Stimulated activated CD8-positive, alpha-beta memory T cell treated with anti-CD3 and anti-CD28 coated beads, Interleukin-7, amount 100 ng/mL, for 24 hours (primary cell): ENCODE measurements at places on chromosomes 12 and 14.

DNA sequence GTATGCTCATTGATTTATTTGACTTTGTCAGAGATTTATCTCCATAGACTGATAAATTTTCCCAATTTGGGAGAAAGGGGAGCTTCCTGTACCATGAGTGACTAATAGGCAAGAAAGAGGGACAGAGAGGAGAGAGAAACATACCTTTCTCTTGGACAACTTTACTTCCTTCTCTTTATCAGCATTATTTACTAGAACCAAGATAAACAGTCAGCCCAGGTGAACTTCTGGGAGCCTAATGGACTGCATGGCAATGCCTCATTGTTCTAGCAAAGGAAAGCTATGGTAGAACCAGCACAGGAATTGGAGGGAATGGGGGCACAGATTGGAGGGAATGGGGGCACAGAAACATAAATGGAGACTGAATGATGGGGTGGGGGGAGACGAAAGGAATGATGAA lies 63.4 kb upstream of the STXBP6 start:
- DNase-seq, result no peak

DNA sequence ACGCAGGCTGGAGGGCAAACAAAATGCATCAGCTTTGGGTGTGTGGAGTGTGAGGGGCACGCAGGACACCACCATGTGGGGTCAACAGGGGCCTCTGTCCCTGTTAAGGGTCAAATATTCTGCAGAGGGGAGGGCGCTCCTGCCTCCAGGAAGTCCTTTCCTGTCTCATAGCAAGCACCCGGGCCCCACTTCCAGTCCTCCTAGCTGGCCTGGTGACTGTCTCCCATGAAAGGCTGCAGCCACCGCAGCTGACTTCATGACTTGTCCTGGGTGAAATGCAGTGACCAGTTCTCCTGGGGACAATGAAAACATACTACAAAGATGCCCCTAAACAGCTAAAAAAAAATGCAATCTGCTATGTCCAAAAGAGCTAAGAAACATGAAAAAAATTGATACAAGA lies 53.6 kb downstream of the LGMN start:
- no peak for DNase-seq

- no peak for DNase-seq
These were observed 235.3 kb downstream of the KSR2 start for GRCh38 chr12:117733549-117733805.

DNA sequence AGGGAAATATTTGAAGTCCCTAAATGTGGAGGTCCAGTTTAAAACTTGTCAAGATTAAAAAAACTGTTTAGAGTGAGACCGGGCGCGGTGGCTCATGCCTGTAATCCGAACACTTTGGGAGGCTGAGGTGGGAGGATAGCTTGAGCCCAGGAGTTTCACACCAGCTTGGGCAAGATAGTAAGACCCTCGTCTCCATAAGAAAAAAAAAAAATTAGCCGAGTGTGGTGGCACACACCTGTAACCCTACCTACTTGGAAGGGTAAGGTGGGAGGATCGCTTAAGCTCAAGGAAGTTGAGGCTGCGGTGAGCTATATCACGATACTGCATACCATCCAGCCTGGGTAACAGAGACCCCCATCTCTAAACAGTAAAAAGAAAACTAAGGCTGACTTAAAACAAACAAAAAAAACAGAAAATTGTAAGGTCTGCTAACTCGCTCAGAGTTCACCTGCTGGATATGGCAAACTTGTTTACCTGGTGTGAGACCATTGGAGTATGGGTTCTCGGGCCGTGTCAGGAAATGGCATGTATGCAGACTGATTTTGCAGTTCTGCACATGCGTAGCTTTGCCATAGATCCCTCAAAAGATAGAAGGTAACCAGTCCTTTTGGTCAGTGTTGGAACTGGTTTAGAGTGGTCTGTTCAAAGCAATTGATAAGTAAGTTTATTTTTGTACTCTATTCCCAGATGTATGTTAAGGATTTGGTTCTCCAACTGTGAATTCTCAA lies 2.1 kb downstream of the RNF10 start:
- no peak for DNase-seq

- no peak for DNase-seq
These were observed 97.9 kb upstream of the ATF1 start for GRCh38 chr12:50666023-50666422.

DNA sequence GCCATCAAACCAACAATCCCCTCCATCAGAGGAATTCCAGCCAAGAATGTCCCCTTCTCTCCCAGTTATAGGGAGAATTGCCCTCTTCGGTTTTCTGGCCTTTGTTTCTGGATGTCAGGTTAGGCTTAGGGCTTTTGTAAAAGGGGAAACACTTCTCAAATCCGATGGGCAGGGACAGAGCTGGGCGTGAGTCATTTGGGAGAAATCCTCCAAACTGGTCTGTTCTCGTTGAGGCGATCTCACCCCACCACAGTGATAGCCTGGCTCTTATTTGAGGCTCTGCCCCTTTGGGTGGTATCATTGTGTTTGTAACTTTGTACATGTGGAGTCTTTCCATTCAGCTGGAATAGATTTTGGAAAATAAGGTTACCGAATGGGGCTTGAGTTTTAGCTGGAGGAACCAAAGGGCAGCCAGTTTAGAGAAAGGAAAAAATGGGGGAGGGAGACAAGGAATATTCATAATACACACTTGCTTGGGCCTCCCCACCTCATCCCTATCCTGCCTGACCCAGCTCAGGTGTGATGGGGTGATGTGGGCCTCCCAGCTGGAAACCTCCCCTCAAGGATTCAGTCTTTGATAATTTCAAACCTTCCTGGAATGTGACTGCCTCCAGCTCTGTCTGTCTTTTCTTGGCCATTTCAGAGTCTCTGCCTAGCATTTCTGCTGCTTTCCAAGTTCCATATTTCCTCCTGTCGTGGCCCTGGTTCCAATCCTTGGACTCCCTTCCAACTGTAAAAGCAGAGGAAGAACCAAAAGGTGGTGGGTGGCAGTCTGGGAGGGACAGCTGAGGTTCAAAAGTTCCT lies 7.5 kb downstream of the HOXC4 start:
- no peak for DNase-seq

- no peak for DNase-seq
These were observed 286.0 kb downstream of the ZFP36L1 start for GRCh38 chr14:68506645-68507419.

DNA sequence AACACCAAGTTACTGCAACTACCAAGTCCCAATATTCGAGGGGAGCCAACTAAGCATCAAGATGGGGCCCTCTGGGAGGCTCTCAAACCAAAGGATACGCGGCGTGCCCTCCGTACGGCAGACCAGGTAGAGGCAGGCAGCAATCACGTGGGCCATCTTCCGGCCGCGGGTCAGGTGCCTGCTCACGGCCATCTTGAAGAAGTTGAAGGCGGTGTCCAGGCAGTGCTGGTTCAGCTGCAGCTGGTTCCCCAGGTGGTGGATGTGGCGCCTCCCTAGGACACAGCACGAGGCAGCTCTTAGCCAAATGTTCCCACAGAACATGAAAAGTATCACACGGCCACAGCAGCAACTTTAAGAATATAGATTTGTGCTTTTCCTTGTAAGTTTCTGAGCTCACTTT lies 24.3 kb downstream of the BTBD6 start:
- no peak for DNase-seq

DNA sequence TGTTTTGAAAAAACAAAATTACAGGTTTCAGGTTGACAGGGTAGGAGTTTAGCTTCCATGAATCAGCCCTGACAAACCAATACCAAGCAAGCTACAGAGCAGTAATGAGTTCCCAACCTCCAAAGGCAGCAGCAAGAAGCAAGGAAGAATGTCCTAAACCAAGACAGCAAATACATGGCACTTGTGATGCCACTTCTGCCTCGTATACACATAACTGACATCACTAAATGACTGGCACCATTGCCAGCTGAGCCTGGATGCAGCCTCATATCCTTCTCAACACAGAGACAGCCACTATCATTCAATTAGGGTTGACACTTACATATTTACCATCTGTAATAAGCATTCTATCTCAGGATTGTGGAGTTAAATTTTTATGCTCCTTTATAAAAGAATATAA lies 35.0 kb upstream of the MDM1 start:
- no peak for DNase-seq

DNA sequence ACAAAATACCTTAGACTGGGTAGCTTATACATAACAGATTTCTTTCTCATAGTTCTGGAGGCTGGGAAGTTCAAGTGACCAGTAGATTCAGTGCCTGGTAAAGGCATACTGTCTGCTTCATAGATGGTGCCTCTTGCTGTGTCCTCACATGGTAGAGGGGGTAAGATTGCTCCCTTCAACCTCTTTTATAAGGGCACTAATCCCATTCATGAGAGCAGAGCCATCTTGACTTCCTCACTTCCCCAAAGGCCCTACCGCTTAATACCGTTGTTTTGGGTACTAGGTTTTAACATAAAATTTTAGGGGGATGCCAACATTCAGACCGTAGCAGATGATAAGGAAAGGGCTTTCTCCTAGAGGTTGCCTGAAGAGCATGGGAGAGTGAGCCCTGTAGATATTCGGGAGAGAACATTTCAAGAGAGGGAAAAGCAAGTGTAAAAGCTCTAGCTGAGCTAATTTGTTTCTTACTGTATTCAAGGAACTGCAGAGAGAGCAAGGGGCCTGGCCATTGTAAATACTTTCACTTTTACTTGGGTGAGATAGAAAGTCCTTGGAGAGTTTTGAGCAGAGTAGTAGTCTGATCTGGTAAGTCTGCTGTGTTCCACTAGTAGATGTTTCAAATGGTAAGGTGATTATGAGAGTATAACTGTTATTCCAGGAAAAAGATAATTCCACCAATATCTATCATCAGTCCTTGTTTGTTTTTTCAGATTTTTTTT lies 27.3 kb downstream of the FRS2 start:
- DNase-seq, result no peak

GRCh38 chr14:73259837-73260236 lies 22.5 kb downstream of the PAPLN start:
- no peak for DNase-seq

DNA sequence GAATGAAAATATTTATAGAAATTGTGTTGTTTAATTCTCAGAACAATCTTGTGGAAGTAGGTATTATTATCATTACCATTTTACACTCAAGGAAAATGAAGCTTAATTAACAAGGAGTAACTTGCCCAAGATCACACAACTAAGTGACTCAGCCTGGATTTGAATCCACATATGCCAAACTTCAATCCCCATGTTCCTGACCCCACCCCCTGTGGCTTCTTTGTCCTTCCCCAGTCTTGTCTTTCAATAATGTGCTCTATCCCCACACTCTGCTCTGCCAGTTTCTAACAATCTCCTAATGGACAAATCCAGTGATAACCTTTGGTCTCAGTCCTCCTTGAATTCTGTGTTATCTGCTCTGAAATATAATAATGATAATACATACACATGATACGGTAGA lies 355.2 kb downstream of the BMP4 start:
- DNase-seq, result no peak

GRCh38 chr12:2800046-2800570 lies 5.3 kb downstream of the FKBP4 start:
- DNase-seq, result no peak

- DNase-seq, result no peak
These were observed 20.9 kb upstream of the DHRS4 start for GRCh38 chr14:23932639-23933038.

DNA sequence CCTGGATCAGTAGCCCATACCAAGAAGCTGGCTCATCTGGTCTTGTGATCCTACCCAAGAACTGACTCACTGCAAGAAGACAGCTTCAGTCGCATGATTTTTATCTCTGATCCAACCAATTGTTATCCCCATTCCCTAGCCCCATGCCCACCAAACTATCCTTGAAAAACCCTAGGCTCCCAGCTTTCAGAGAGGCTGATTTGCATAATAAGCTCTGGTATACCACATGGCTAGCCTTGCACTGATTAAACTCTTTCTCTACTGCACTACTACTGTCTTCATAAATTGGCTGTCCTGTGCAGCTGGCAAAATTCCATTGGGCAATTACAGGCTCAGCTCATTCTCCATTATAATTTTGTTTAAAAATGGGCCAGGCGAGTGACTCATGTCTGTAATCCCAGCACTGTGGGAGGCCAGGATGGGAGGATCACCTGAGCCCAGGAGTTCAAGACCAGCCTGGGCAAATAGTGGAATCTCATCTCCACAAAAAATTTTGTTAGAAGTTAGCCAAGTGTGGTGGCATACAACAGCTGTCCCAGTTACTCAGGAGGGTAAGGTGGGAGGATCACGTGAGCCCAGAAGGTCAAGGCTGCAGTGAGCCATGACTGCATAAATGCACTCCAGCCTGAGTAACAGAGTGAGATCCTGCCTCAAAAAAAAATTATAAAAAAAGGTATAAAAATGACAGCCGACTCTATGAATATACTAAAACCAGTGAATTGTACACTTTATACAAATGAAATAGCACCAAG lies 76.7 kb upstream of the EIF5 start:
- DNase-seq, result no peak

DNA sequence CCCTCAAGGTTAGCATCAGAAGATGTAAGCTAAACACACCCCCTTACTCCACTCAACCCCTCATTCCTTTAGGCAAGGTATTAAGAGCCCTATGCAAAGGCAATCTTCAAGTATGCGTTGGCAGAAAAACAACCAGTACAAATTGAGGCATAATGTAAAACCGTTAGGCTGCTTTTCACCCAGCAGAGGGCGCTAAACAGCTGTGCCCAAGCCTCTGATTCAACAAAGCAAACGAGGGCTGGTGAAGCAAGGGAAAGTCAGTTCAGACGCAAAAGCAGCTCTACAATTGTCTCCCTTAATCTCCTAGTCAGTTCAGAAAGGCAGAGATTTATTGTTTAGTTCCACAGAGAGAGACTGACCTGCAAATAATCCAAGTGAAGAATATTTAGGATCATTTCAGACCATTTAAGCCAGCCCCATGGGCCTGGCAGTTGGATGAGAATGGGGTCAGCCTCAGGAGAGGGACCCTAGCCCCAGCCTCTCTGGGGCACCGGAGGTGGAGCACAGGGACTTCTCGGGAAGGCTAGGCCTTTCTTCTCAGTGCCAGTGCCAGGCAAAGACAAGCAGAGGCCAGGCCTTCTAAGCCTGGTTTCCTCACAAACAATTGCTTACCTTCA lies 23.5 kb downstream of the DCAF5 start:
- DNase-seq, result no peak

- no peak for DNase-seq
These were observed 33.8 kb upstream of the FGD4 start for GRCh38 chr12:32365473-32366064.

- DNase-seq, result no peak
These were observed 45.8 kb upstream of the IQSEC3 start for GRCh38 chr12:20757-21156.

GRCh38 chr14:96275177-96276112 lies 19.4 kb downstream of the BDKRB1 start:
- peak; percentile 48 for DNase-seq

GRCh38 chr14:102493096-102493495 lies 16.5 kb downstream of the ANKRD9 start:
- no peak for DNase-seq

DNA sequence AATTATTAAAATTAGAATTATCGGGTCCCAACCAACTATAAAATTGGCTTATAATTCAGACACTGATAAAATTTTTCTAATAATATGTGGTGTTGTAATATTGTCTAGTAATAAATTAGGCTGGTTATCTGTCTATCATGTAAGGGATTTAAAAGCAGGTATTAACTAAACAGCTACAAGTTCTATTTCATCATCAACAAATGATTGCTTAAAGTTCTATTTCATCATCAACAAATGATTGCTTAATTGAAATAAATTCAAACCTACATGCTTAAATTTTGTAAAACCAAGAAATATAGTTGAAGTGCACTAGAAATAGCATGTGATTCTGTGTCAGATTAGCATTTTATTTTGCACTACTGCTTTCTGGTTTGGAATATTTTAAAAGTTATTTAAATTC lies 34.1 kb downstream of the SLCO1A2 start:
- DNase-seq, result no peak
